HCEC 1CT (cell line): ENCODE measurements at places on chromosomes 6 and 20.

DNA sequence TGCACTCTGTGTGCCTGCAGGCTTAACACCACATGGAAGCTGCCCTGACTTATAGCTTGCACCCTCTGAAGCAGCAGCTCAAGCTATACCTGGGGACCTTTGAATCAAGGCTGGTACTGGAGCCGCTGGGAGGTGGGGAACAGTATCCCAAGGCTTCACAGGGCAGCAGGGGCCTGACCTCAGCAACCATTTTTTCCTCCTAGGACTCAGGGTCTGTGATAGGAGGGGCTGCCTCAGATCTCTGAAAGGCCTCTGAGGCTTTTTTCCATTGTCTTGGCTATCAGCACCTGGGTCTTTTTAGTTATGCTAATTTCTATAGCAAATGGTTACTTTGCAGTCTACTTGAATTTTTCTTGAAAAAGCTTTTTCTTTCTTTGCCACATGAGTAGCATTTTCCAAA lies 80.2 kb upstream of the OPRM1 start:
- no peak for DNase-seq

- no peak for DNase-seq
Observed at GRCh38 chr20:46083101-46083500, 6.7 kb downstream of the NCOA5 start.

DNA sequence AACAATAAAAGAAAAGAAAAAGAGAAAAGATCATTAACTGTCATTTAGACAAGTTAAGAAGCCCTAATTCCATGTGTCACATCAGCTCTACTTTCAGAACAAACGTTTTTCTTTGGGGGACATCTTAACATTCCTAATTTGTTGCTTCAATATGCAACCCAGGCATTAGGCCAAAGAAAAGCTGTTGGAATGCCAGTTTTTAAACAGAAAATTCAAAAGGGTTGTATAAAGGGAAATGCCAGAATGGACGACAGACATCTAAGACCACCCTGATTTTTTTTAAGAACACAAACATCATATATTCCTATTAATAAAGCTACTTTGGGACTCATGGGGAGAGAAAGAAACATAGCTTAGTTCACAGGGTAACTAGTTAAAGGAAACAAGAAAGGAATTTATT lies 315.0 kb downstream of the GMDS start:
- no peak for DNase-seq

- no peak for DNase-seq
Observed at GRCh38 chr6:52346503-52346902, 15.4 kb upstream of the PAQR8 start.

DNA sequence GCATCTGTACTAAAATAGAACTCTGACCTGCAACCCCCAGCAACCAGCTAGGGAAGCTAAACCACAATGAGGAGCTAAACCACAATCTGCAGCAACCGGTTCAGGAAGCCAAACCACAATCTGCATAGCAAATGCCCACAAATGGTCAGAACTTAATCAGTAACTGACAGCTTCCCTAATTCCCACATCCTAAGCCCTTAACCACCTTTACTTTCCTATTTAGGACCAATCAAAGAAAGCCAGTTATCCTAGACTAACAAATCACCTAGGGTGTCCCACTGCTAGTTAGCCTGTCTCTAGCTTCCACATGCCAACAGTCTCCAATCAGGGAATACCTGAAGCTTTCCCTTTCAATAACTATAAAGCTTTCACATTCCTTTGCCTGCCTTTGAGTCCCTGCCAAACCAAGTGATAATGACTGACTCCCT lies 424.6 kb upstream of the PTCHD4 start:
- DNase-seq, result peak; percentile 88

DNA sequence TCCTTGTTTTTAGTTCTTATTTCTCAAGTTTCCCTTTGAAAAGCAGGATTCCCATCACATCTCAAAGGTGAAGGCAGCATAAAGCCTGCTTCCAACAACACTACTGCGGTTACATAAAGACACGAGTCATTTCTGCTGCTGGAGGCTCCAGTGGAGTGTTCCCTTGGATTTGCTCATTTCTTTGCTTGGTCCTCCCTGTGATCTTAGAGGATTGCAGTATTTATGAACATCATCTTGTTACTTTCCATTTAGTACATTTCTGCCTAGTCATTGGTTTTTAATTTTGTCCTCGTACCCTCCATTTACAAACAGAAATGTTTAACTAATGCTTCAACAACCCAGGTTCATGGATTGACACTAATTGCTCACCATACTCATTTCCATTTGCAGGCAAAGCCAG lies 298.8 kb downstream of the ZNF217 start:
- no peak for DNase-seq

DNA sequence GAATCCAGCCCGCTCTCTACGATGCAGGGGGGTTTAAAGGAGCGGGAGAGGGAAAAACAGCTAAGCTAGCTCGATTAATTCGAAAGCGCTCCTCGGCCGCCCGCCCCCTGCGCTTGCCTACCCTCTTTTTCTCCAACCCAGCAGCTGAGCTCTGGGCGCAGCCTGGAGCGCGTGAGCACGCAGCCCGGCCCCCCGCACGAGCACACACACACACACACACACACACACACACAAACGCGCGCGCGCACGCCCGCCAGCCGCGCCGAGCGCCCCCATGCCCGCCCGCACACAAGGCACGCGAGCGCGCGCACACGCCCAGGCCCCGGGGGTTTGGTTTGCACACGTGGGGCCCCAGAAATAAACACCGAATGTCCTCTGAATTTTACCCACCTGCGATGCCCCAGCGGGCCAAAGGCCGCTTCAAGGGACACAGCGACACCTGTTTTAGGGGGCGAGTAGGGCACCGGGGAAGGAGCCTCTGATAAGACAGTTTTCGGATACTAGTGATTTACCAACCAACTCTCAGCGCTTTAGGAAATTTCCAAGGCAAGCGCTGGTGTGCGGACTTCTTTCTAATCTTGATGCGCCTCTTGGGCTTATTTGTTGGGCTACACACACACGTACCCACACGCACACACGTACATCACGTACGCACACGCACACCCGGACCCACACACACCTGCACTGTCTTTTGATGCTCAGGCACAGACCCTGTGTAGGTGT lies 802 bp upstream of the NRN1 start:
- no peak for DNase-seq

GRCh38 chr6:48016020-48016755 lies 94.8 kb downstream of the PTCHD4 start:
- no peak for DNase-seq

DNA sequence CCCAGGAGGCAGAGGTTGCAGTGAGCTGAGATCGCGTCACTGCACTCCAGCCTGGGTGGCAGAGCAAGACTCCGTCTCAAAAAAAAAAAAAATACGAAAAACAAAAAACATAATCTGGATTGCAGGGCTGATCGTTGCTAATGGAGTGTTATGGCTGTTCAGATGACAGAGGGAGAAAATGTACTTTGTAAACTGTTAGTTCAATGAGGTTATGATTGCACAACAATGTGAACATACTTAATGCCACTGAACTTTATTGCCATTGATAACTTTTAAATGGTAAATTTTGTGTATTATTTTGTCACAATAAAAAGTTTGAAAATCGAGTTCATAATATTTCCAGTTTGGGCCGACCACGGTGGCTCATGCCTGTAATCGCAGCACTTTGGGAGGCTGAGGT lies 10.5 kb downstream of the C20orf173 start:
- no peak for DNase-seq

DNA sequence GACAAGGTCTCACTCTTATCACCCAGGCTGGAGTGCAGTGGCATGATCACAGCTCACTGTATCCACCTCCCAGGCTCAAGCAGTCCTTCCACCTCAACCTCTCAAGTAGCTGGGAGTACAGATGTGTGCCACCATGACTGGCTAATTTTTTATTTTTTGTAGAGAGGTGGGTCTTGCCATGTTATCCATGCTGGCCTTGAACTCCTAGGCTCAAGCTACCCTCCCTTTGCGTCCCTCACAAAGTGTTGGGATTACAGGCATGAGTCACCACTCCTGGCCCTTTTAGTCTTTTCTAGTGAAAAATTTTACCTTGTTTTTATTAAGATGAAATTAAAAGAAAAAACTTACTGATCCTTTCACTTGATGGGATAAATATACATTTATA lies 17.2 kb downstream of the CDC5L start:
- DNase-seq, result no peak

- peak; percentile 82 for DNase-seq
Observed at GRCh38 chr6:148997865-148998264, 251.0 kb downstream of the UST start.
